T-helper 1 cell (primary cell): ENCODE measurements at places on chromosomes 13 and 19.

DNA sequence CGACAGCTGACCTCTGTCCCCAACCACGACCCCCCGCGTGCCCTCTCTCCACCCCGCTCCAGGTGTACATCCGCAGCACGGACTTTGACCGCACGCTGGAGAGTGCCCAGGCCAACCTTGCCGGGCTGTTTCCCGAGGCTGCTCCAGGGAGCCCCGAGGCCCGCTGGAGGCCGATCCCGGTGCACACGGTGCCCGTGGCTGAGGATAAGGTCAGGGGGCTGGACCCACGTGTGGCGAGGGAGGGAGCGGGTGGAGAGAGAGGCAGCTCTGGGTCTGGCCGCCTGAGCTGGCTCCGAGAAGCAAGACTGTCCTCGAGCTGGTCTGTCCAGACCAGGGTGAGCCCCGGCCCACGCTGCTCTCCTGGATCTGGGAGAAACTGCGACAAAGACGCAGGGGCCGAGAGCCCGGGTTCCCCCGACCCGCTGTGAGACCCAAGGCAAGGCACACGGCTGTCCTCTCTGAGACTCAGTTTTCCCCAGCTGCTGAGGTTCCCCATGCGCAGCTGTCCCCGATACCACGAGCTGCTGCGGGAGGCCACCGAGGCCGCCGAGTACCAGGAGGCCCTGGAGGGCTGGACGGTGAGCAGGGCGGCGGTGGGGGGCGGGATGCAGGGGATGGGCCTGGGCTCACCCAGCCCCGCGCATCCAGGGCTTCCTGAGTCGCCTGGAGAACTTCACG lies 1.5 kb downstream of the ACP4 start:
- no peak for DNase-seq

GRCh38 chr19:10800488-10800887 lies 35.5 kb downstream of the TMED1 start:
- DNase-seq, result no peak

DNA sequence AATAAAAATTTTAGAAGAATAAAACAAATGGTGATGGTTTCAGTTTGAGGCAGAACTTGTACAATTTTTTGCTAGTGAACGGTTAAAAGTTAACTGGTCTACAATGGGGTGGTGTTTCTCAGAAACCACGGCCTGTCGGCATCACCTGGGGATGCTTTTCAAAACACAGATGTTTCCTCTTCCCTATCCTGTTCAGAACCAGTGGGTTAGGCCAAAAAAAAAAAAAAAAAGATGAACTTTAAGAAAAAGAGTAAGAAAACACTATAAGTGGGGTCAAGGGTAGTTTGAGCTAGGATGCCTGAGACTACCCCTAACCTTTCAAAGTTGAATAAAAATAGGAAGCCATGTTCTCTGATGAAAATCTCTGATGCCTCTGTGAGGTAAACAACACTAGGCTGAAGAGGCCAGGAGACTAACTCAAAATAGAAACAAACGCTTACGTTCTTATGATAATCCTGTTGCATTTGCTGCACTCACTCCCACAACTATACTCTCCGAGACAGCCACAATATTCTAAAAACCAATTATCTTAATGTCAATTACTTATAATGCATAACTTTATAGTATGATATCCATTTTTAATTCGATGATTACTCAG lies 3.3 kb downstream of the MTIF3 start:
- DNase-seq, result no peak

DNA sequence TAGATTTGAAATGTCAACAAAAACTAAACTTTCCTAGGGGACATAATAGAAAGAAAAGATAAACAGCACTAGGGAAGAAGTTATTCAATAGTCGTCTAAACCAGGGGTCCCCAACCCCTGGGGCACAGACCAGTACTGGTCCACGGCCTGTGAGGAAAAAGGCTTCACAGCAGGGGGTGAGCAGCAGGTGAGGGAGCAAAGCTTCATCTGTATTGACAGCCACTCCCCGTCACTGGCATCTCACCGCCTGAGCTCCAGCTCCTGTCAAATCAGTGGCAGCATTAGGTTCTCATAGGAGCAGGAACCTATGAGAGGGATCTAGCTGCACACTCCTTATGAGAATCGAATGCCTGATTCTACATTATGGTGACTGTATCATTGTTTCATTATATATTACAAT lies 382.7 kb downstream of the MYO16 start:
- no peak for DNase-seq

DNA sequence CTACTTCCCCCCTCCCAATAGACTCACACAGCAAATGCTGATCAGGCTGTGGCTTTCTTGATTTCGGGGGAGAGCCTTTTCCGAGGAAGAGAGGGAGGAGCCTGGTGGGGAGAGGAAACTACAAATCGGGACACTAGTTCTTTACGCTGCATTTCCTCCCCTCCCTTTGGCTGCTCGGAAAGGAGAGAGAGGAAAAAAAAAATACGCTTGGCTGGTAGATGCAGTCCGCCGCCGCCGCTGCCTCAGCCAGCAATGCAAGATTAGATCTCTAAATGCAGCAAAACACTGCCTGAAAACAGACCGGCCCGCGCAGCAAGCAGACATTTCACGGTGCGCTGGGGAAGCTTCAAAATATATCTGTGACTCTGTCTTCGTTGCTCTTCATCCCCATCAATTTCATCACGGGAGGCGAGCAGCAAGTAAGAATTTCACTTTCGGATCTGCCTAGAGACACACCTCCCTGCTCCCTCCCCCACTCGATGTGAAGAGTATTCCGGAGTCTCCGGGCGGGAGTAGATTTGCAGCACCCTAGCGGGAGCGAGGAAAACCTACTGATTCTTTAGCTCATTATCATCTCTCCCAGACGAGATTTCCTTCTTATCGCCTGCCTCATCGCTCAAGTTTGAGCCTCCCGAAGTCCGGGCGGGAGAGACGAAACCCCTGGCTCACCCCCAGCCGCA lies at the start of gene PCDH17:
Gene PCDH17 (plus strand): TSS at position 149 of the 680 bp plus-strand sequence. CDS start 803 bp downstream, outside the sequence.
- DNase-seq, result no peak

GRCh38 chr19:12052497-12053169 lies at the start of gene ZNF878:
Gene ZNF878 (minus strand): TSS chr19:12052961. CDS start chr19:12052801, 160 bp downstream.
- DNase-seq, result peak; percentile 65

DNA sequence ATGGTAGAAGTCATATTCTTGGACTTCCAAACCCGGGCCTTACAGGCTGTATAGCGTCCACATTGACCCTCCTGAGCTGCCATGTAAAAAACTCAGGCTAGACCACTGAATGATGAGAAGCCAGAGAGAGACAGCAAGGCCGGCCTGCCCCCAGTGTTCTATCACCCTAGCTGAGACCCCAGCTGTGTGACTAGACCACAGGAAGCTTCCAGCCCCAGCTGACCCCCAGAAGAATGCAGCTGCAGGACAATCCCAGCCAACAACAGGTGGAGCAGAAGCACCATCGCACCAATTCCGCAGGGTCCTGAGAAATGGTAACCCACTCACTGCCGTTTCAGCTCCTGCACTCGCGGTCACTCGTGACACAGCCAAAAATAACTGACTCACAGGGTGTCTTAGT lies 2.9 kb upstream of the ATP11A start:
- DNase-seq, result no peak

- no peak for DNase-seq
Measured at GRCh38 chr13:93535251-93535650, 308.6 kb downstream of the GPC6 start.

GRCh38 chr13:23069566-23069965 lies 111.2 kb upstream of the SGCG start:
- no peak for DNase-seq

DNA sequence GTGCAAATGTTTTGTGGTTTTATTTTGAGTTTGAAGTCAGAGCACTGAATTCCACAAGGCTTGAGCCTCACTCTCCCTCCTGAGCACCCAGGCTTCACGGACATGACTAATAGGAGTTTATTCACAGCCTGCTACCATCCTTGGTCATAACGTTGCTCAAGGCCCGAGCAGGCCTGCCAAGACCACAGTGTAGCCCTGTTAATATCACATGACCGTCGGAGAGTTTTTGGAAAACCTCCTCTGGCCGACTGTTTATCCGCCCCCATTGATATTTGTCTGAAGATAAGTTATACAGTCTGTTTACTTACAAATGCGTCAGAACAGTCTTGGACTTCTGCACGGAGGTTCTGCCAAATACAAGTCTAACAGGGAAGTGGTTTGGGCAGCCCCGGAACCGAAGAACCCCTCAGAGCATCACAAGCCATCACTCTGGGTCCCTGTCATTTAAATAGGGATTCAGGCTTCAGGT lies 89.9 kb downstream of the COL4A2 start:
- DNase-seq, result no peak

DNA sequence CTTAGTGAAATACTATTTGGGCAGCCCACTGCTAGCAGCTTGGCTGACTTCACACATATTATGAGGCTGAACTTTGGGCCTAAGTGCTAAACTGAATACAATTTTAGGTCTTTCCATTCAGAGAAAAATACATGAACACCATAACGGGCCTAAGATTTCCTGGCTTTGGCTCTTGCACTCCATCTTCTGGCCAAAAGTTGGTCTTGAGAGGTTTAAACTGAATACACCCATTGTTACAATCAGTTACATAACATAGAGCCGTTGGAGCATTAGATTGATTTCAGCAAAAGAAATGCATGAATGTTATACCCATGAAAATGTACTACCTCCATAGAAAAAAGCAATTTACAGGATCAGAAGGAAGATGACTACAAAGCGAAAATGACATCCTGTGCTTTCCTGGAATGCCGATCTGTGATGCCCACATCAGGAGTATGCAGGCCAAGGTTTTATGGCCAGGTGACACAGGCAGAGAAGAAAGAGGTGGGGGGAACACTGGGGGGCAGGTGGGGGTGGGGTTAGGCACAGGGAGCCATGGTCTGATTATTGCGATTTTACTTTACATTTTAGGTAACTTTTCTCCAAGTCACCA lies 11.1 kb upstream of the SHISA2 start:
- DNase-seq, result no peak

- DNase-seq, result no peak
Measured at GRCh38 chr19:5225486-5226345, 114.9 kb downstream of the PTPRS start.

DNA sequence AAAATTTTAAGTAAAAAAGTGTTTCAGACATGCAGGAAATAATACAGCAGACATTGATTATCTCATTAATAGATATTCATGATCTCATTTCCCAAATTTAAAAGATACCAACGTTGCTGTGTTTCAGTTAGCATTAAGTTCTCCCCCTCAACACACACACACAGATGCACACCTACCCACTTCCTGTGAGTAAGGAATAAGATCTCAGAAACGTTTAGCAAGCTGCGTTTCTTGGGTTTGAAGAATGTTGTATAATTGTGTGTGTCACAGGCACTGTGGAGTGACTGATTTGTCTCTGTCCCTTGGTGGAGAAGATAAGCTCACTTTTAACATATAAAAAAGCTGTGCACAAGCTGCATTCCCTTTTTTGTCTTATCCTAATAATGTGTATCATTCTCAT lies 196.8 kb downstream of the PDS5B start:
- peak; percentile 48 for DNase-seq

GRCh38 chr19:49664171-49665035 lies 1.3 kb downstream of the IRF3 start:
- DNase-seq, result peak; percentile 93

DNA sequence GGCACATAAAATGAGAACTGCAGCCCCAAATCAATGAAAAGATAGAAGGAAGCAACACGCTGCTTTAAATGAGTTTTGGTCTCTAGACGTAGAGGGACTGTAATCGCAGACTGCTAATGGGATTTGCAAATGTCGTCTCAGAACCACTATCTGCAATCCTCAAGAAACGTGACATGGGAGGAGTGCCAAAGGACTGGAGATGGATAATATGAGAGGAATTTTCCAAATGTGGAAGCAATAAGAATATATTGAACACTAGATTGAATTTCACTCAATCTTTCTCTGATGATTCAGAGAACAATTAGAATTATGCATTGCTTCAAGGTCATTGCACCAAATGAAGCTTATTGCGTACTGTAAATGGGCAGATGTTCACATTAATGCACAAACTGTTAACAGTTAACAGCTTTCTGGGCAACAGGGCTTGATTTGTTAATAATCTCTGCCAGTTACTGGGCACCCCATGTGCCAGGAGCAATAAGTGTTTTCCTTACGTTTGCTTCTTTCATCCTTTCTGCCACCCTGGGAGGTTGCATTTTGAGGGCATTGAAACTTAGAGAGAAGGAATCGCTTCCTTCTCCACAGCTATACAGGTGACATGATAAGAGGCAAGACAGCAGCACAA lies 62.8 kb upstream of the WASF3 start:
- no peak for DNase-seq

DNA sequence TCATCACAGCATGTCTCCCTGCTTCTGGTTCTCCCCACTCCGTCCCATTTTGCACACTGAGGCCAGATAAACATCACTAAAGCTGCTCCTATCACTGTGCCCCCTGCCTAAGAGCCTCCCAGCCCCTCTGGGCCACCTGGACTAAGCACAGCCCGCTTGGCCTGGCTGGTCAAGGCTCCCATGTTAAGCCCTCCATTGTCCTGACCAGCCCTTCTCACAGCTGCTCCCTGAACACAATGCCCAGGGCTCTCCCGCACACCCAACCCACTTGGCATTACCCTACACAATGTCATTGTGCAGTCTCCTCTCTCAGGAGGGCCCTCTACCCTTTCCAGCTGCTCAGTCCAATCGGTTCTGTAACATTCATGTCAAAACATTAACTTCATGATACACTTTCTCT lies 133.4 kb downstream of the NUFIP1 start:
- no peak for DNase-seq

DNA sequence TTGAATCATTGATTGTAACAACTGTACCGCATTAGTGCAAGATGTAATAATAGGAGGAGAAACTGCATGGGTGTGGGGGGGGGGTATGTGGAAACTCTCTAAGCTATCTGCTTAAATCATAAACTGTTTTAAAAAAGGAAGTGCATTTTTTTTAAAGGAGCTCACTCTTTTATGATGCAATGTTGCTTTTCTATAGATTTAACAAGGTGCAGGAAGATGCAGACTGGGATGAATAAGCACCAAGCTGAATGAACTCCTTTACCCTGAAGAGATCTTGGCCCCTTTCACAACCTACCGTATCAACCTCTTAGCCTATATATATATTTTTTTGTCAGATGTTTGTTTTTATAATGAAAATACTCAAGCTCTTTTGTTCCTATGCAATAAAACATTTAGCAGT lies 95.9 kb downstream of the AKAP11 start:
- no peak for DNase-seq

DNA sequence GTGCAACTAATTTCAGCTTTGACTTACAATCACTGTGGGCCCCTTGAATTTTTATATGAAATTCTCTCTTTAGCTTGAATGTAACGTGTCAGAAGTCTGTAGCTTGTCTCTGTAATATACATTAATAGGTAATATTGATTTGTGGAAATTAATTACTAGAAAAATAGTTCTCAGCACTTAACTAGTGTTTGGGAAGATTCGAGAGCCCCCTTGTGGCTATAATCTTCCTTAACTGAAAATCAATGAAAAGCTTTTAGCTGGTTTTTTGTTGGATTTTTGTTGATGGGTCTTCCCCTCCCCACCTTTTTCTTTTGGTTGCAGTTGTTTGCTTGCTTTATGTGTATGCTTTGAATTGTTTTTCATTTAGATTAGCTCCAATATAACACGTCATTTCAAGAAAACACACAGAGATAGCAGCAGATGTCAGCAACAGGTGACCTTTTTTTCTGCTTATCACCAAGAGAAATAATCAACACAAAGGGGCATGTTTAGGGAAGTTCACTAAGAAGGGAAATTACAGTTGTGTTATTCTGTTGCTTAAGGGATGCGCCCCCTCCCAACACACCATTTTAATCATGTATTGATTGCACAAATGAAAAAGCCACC lies 176.8 kb downstream of the OXGR1 start:
- no peak for DNase-seq
